ENCODE measurements at places on chromosomes 3 and 15.

DNA sequence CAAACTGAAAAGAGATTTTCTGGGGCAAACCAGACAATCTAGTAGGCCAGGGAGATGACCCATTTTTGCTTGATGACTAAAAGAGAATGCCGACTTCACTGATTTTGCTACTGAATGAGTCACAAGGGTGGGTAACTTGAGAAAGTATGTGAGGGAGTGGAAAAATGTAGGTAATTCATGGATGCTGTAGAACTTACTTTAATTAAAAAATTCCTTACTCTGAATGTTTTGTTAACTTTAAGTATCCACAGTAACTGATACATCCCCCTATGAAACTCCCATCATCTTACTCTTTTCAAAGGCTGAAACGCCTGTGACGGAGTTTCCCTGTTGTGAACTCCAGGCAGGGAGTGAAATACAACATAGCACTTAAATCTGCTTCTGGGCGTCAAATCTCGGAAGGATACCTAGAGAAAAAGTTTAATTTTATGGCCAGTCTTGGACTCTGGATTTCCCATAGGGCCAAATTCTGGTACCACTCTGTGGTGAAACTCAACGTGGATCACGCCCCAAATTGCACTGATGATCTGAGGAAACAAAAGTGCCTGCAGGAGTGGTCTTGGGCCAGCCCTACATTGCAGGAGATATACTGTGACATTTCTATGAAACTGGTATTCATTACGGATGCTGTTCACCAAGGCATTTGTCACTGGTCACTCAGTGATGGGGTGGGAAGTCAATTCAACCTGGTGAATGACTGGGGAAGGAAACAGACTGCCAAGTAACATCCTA is 24.0 kb downstream of the GOLIM4 start:
- DNase-seq = no peak

DNA sequence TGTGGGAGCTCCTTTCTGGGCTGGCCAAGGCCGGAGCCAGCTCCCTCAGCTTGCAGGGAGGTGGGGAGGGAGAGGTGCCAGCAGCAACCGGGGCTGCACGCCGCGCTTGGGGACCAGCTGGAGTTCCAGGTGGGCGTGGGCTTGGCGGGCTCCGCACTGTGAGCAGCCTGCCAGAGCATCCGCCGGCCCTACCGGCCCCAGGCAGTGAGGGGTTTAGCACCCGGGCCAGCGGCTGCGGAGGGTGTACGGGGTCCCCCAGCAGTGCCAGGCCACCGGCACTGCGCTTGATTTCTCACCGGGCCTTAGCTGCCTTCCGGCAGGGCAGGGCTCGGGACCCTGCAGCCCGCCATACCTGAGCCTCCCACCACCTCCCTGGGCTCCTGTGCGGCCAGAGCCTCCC is 651.0 kb upstream of the ARPP21 start:
- no peak for DNase-seq

DNA sequence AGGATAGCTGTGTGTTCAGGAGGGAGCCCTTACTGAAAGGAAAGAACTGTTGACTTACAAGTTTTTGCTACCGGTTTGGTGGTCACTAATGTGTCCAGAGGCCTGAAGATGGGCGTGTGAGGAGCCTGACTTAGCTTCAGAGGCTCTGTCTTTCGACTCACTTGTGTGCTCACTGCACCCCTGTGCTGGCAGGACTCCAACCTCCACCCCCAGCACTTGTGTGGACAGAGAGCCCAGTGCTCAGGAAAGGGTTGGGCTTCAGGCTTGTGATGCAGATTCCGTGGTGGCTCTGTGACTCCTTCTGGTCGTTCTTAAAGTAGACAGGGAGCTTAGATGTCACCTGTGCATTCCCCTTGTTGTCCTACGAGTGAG is 100.9 kb downstream of the PGPEP1L start:
- no peak for DNase-seq

DNA sequence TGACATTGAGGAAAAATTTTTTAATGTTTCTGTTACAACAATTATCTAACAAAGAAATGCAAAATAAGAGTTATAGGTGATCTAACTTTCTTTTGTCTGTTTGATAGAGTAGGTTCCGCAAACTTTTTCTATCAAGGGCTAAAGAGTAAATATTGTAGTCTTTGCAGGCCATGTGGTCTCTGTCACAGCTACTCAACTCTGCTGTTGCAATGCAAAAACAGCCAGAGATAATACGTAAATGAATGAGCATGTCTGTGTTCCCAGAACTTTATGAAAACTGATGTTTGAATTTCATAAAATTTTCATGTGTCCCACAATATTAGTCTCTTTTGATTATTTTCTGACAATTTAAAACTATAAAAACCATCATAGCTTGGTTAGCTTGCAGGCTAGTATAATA is 73.3 kb downstream of the SLC24A1 start:
- DNase-seq = no peak

- DNase-seq = no peak
Observed at GRCh38 chr3:49713336-49714105, 6.0 kb downstream of the AMIGO3 start.

DNA sequence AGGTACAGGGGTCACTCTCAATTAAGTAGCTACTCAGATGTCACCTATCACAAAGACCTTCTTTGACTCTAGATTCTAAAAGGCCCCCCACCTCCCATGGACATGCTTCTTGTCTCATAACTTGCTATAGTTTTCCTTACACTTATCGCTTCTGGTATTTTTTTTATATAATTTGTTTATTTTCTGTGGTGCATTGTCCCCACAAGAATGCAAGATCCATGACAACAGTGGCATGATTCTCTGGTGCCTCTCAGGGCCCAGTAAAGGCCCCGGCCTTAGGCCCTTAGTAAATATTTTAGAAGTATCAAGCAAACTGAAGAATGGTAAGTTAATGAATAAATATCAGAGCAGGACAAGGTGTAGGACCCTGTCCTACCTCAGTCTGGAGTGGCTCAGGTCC is 248.6 kb downstream of the CBLB start:
- no peak for DNase-seq

DNA sequence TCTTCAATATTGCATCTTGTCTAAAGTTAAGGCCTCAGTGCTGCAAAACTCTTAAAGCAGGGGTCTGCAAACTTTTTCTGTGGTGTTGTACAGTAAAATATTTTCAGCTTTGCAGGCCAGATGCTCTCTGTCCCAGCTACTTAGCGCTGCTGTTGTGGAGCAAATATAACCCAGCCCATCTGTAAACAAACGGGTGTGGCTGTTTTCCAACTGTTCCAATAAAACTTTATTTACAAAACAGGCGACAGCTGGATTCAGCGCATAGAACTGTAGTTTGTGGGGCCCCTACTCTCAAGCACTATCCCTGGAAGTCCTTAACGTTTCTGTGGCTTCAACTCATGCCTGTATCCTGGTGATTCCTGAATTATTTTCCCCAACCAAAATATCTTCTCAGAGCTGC is 365.0 kb downstream of the FOXP1 start:
- DNase-seq = no peak

DNA sequence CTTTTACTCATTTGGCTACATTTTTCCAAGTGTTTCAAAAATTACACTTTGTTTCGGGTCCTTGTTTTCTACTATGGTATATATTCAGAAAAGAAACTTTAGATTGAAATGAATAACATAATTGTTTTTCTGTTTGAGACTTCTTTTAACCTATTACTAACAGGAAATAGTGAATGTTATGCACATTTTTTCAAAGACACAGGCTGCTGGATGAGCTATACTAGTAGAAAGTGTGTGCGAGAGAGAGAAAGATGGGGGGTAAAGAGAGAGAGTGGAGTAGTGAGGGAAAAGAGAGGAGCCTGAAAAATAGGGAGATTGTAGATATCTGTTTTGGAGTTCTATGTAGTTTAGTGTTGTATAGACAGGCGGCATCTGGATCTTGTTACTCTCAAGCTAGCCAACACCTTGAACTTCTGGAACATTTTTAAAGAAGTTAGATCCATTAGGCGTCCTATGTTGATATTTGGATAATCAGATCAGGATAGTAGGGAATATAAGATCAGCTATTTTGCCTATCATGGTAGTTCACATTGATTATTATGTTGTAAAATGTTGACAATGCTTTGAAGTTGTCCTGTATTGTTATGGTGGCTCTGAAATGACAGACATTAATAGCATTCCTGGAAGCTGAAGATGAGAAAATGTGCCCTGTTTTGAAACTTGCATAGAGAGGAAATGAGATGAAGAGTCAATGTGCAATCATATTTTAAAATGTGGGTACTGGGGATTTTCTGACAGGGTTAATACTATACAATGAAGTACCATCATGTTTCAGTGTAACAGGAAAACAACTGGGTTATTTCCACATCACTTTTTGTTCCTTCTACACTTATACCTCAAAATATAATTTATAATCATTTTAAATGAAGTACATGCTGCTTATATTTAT is 2.6 kb downstream of the RBMS3 start:
- no peak for DNase-seq

DNA sequence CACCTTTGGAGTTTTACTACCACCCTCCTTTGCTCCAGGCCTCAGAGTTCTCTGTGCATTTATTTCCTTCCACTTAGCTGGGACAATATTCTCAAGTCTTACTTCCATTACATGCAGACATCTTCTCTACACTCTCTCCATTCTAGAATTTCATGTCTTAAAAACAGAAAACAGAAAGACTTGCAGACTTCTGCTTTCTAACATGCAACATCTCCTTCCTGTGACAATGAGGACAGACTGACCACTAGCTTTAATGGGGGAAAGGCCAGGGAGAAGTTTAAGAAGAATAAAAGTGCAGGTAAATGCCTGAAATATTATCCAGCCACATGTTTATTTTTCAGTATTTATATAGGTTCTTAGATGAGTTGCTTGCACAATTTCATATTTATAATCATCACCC is 17.1 kb upstream of the CSTA start:
- DNase-seq = no peak

DNA sequence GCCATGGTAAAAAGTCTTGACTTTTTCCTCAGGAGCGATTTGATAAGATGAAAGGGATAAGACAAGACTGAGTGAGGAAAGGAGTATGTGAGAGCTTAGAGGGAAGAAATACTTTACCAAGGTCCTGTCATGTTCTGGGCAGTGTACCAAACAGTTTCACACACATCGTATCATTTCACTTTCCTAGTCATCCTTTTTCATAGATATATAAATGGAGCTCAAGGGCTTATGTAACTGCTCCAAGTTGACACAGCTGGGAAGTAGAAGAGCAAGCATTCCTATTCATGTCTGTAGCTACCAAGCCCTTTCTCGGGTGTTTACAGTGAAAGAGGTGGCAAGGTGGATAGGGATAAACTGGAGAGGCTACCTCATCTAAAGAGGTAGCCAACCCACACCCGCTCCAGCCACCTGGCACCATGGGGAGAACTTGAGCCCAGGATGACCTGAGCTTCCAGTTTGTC is 57.4 kb downstream of the MRPS25 start:
- DNase-seq = no peak

GRCh38 chr15:81105545-81105944 is 28.5 kb upstream of the CFAP161 start:
- DNase-seq = no peak

- no peak for DNase-seq
Observed at GRCh38 chr15:60695713-60696522, 217.0 kb upstream of the ICE2 start.

DNA sequence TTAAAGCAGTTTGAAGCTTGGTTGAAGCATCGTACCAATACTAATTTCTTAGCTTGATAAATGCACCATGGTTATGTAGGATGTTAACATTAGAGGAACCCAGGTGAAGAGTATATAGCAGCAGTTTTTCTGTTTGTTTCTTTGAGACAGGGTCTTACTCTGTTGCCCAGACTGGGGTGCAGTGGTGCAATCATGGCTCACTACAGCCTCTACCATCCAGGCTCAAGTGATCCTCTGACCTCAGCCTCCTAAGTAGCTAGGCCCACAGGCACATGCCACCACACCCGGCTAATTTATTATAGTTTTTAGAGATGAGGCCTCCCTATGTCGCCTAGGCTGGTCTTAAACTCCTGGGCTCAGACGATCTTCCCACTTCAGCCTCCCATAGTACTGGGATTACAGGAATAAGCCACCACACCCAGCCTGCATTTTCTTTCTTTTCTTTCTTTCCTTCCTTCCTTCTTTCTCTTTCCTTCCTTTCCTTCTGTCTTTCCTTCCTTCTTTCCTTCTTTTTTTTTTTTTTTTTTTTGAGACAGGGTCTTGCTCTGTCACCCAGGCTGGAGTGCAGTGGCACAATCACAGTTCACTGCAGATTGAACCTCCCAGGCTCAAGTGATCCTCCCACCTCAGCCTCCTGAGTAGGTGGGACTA is 6.1 kb downstream of the PEAK1 start:
- DNase-seq = no peak

GRCh38 chr15:57118013-57118799 is 199.8 kb downstream of the TCF12 start:
- DNase-seq = no peak

DNA sequence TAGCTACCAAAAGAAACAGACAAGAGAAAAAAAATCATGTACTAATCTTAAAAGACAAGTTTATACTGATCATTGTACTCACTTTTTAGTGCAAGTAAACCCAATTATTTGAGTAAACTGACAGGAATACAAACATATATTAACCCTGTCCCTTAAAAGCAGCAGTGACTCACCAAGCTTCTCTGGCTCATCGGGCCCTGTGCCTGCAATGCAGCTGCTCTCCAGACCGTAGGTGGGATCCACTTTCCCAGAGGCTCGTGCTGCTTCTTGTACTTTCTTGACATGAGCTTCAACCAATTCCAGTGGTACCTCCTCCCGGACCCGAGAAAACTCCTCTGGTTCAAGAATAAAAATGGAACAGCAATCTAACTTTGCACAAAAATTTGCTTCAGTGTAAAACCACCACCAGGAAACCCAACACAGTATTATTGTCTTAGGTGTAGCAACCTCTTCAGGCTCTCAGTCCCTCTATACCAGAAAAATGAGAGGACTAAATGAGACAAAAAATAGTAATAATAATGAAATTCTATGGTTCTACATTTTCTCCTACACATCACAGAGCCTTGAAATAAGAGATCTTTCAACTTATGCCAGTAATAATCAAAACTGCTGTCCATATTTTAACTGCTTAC is 82.6 kb upstream of the CSPG5 start:
- no peak for DNase-seq

- no peak for DNase-seq
Observed at GRCh38 chr3:118973050-118973449, 61.6 kb downstream of the IGSF11 start.

DNA sequence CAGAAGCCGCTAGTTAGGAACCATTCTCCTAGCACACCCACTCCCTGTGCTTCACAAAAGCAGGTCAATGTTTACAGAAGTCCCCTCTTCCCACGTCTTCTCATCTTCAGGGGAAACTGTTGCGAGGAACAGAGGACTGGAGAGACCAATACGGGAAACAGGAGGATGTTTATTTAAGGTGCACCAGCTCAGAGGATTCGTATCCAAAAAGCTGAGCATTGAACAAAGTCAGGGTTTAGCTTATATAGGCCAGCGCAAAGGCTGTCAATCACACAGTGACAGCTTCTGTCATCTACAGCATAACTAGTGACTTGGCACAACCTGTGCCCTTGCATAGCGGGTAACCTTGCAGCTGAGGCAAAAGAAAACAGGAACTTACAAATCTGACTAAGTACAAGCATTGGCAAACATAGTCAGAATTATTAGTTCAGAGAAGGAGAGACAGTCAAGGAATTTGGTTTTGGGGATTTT is 61.3 kb downstream of the ZDHHC19 start:
- no peak for DNase-seq
